Hematopoietic multipotent progenitor cell treated with erythropoietin and hydrocortisone succinate and interleukin-3 and kit ligand, for 15 days (in vitro differentiated cells): ENCODE measurements at places on chromosomes 2 and 18.

- DNase-seq = no peak
Measured at GRCh38 chr2:27185331-27186026, 26.4 kb upstream of the ATRAID start.

DNA sequence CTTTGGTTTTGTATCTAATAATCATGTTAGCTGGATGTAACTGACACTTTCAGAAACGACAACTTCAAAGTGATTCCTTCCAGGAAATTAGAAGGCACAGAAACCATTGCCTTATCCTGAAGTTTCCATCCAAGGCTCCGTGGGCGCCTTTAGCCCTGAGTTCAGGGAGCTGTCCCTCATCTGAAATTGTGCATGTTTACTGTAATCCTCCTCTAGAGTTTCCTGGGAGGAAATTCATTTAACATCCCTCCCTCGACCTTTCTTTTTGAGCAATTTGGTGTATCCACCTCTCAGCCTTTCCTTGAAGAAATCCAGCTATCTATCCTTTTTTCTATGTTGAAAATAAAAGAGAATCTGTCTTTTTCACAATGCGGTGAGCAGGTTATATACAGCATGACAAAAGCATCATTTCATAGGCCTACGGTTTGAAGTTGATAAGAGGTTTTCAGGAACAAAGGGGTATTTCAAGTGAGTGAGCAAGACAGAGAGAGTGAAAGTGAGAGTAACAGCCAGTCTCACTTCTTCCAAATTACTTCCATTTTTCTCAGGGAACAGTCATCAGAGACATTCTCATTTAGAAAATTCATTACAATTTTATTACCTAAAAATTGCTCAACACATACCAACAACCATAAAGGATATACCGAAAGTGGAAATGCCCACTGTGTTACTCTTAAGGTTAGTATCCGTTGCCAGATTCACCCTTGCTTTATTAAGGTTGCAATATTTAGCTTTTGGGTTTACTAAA lies 167.3 kb downstream of the MREG start:
- no peak for DNase-seq

GRCh38 chr2:37892436-37893114 lies 32.5 kb upstream of the RMDN2 start:
- no peak for DNase-seq

DNA sequence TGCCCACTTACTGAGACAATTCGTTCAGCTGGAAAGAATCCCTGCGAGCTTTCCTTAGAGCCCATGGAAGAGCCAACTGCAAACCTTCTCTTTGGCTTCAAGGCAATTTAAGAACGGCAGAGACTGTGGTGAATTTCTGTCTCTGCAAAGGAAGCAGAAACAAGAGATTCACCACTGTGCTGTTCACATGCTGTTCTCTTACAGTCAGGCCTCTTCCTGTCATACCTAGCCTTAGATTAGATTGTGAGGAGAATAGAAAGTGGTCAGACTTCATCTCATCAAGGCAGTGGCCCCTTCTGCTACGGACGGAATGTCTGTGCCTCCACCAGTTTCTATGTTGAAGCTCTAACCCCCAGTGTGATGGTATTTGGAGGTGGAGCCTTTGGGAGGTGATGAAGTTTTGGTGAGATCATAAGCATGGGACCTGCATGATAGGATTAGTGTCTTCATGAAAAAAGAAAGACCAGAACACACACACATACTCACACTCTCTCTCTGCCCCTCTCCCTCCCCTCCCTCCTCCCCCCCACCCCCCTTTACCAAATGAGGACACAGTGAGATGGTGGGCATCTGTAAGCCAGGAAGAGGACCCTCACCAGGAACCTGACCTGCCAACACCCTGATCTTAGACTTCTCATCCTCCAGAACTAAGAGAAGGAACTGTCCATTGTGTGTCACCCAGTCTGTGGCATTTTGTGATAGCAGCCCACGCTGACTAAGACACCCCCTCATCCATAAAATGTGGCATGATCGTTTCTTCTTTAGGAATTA lies 45.6 kb upstream of the NRP2 start:
- DNase-seq = no peak

GRCh38 chr2:127857265-127857808 lies 618 bp downstream of the POLR2D start:
- DNase-seq = peak; percentile 33

- no peak for DNase-seq
Measured at GRCh38 chr2:98768384-98769113, 37.6 kb upstream of the MGAT4A start.

GRCh38 chr2:101367508-101367907 lies 19.8 kb downstream of the CREG2 start:
- DNase-seq = no peak

- no peak for DNase-seq
Measured at GRCh38 chr18:5891184-5891853, 4.0 kb downstream of the TMEM200C start.

DNA sequence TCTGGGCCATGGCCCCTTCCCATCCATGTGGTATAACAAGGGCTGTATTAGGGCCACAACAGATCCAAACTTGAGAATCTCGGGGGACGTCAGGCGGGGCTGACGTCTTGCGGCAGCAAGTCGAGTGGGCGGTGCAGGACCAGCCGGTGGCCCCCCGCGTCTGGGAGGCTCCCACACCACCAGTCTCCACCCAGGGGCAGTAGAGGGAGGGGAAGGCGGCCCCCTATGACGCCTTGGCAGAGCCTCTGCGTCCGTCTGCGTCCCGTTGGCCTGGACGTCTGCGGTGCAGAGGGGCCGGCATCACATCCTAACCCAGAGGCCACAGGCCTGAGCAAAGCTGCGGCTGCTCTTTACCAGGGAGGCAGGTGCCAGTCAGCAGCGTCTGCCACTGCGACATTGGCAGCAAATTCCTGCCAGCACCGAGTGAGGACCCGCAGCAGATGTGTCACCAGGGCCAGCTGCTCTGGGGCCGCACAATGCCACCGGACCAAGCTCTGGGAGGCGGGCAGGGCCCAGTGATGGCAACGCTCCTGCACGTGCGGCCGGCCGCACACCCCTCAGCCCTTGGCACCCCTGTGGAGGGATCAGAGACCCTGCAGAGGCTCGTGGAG lies 73.8 kb downstream of the KCNG2 start:
- no peak for DNase-seq

GRCh38 chr2:102294802-102295489 lies 16.4 kb upstream of the IL1RL1 start:
- DNase-seq = no peak

DNA sequence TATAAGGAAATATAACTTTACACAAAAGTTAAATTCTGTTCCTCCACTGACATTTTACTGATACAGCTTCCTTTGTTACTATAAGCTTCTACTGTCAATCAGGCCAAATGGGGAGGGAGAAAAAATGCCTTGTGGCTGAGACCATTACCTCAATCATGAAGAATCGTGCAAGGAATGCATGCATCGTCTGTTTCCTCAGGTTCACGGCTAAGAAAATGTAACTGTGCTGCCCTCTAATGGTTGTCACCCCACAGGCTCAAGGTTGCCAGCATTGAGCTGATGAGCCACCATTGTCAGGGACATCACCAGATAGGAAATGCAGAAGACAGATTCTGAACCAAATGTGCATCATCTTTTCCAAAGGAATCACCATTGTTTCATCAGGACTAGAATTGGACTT lies 426.9 kb downstream of the CDH2 start:
- DNase-seq = no peak

DNA sequence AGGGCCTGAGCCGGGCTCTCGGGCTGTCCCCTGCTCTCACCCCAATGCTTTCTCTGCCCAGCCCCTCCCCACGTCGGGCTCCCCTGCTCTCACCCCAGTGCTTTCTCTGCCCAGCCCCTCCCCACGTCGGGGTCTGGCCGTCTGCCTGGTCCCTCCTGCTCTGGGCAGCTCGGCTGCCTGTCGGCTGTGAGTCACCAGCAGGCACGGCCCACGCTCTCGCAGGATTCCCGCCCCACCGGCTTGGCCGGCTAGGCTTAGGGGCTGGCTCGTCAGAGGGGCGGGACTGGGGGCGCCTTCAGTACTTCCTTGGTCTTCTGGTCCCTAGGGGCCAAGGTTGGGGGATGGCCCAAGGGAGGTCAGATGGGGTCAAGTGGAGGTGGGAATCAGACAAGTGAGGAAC lies 3.3 kb downstream of the BOK start:
- no peak for DNase-seq

- DNase-seq = no peak
Measured at GRCh38 chr2:222547083-222547482, 108.8 kb downstream of the FARSB start.

DNA sequence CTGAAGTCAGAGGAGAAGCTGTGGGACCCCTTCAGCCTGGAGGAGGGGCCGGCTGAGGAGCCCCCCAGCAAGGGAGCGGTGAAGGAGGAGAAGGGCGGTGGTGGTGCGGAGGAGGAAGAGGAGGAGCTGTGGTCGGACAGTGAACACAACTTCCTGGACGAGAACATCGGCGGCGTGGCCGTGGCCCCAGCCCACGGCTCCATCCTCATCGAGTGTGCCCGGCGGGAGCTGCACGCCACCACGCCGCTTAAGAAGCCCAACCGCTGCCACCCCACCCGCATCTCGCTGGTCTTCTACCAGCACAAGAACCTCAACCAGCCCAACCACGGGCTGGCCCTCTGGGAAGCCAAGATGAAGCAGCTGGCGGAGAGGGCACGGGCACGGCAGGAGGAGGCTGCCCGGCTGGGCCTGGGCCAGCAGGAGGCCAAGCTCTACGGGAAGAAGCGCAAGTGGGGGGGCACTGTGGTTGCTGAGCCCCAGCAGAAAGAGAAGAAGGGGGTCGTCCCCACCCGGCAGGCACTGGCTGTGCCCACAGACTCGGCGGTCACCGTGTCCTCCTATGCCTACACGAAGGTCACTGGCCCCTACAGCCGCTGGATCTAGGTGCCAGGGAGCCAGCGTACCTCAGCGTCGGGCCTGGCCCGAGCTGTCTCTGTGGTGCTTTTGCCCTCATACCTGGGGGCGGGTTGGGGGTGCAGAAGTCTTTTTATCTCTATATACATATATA lies 46.0 kb downstream of the BOLA3 start:
- DNase-seq = no peak

DNA sequence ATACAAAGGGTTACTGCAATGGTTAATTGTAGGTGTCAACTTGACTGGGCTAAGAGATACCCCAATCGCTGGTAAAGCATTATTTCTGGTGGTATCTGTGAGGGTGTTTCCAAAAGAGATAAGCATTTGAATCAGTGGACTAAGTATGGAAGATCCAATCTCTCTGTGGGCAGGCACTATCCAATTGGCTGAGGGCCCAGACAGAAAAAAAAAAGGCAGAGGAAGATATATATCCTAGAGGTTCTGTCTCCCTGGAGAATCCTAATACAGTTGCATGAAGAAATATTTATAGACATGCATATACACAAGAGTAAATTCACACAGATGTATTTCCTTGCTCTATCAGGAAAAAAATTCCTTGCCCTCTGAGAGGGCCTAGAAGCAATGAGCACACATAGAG lies 43.9 kb downstream of the TBC1D8 start:
- no peak for DNase-seq

DNA sequence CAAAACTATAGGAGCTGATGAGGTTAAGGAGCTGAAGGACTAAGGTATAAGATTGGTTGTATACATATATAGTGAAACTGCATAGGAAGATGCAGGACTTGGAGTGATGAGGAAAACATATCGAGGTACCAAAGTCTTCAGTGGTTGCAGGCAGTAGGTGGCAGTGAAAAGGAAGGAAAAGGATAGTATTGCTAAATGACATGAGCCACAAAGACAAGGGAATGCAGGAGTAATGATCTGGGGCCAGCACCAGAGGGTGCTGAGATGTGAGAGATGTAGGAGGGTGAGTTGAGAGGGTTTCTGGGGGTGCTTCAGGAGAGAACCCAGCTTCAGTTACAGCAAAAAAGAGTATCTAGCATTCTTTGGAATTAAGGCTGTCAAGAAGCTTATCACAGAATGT lies 172.2 kb upstream of the MYO3B start:
- peak; percentile 53 for DNase-seq

GRCh38 chr2:218282173-218282991 lies 9.9 kb downstream of the TMBIM1 start:
- DNase-seq = no peak

GRCh38 chr2:2686222-2686621 lies 355.1 kb upstream of the MYT1L start:
- DNase-seq = no peak

- DNase-seq = no peak
Measured at GRCh38 chr2:75846683-75847190, 136.0 kb upstream of the GCFC2 start.

- no peak for DNase-seq
Measured at GRCh38 chr18:42996824-42997223, 118.7 kb downstream of the RIT2 start.

- DNase-seq = no peak
Measured at GRCh38 chr2:66322506-66323260, 112.2 kb upstream of the MEIS1 start.

- no peak for DNase-seq
Measured at GRCh38 chr18:74137920-74138538, 9.6 kb downstream of the FBXO15 start.

GRCh38 chr2:233857511-233858141 lies 3.3 kb upstream of the HJURP start:
- DNase-seq = peak; percentile 87

DNA sequence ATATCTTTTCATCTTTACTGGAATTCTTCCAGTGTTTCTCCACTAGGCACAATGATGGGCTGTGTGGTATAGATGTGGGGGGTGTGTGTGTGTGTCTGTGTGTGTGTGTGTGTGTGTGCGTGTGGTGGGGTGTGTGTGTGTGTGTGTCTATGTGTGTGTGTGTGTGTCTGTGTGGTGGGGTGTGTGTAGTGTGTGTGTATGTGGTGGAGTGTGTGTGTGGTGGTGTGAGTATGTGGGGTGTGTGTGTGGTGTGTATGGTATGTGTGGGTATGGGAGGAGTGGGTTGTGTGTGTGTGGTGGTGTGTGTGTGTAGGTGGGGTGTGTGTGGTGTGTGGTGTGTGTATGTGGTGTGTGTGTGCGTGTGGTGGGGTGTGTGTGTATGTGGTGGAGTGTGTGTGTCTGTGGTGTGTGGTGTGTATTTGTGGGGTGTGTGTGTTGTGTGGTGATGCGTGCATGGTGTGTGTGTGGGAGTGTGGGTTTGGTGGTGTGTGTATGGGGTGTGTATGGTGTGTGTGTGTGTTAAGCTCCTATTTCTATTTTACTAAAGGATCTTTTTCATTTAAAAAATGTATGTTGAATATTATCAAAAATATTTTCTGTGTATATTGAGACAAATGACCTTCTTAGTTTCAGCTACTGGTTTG lies 84.2 kb downstream of the IRS1 start:
- no peak for DNase-seq

- no peak for DNase-seq
Measured at GRCh38 chr2:20193185-20193584, 31.7 kb downstream of the SDC1 start.

GRCh38 chr2:57842531-57842930 lies 204.1 kb upstream of the VRK2 start:
- no peak for DNase-seq
